NCI-H1092 treated with DMSO at 0.1 percent for 48 hours (cell line): ENCODE measurements at places on chromosomes 12 and 14.

DNA sequence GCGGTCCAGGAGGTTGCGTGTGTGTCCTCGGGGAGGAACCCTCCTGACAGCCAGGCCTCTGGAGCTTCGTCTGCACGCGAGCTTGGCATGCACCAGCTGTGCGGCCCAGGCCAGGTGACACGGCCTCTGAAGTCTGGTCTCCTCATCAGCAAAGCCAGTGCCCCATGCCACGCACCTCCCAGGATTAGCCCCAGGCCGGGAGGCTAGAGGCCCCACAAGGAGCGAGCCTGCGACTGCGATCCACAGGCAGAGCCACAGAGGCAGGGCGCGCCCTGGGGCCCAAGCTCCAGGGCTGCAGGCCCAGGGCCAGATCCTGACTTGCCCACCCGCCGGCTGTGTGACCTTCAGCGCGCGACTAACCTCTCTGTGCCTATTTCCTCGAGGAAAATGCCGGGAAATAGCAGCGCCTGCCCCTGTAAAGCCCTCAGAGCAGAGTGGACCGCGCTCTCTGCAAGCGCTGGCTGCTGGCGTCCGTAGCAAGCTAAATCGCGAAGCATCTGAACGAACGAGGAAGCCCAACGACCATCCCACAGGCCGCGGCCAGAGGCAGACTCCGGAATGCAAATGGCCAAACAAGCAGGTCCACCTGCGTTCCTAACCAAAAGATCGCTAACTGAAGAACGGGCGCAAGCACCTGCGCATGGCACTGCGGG, 492 bp upstream of the BTBD6 start:
- no peak for DNase-seq

DNA sequence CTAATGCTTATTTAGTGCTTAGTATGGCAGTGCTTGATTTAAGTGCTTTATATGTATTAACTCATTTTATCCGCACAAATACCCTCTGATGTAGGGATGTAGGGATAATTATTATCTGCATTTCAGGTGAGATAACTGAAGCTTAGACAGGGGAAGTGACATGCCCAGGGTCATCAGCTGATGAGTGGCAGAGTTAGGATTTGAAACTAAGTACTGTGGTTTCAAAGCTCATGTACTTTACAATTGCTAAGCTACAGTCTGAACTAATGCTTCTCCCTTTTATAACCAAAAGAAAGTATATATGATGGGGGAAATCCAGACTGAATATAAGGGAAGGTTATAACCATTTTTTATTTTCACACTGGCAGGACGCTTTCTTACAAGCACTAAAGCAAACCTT, 229.6 kb upstream of the NAV3 start:
- no peak for DNase-seq

- peak; percentile 49 for DNase-seq
Observed at GRCh38 chr12:105382771-105383622, 52.5 kb downstream of the C12orf75 start.

- no peak for DNase-seq
Observed at GRCh38 chr14:61581955-61582615, 113.2 kb upstream of the HIF1A start.

DNA sequence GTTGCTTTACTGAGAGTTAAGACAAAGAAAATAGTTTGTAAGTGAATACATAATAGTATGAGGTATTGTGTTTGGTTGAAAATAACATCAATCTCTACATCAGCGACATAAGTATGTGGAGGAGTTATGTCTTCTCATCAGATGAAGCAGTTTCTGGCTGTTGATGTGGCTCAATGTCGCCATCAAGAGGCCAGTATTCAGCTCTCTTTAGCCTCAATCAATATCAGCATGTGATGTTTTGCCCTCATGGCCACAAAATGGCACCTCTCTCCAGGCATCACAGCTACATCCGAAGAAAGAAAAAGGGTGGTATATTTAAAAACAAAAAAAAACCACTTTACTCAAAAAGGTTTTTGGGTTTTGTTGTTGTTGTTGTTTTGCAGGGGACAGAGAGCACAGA, 302.3 kb upstream of the TMEM132C start:
- DNase-seq = no peak

DNA sequence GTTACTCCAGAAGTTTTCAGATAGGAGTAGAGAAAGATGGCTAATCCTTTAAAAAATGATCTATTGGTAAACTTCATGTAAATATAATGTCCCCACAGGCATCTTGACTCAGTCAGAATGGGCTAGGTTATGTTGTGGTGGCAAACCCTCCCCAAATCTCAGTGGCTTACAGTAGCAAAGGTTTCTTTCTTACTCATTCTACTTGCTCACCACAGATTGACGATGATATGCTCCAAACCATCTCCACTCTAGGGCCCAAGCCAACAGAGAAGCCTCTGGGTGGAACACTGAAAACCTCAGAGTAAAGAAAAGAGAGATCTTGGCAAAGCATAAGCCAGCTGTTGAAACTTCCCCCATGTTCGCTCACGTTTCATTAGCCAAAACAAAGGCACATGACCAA, 146.4 kb downstream of the EMP1 start:
- DNase-seq = no peak

DNA sequence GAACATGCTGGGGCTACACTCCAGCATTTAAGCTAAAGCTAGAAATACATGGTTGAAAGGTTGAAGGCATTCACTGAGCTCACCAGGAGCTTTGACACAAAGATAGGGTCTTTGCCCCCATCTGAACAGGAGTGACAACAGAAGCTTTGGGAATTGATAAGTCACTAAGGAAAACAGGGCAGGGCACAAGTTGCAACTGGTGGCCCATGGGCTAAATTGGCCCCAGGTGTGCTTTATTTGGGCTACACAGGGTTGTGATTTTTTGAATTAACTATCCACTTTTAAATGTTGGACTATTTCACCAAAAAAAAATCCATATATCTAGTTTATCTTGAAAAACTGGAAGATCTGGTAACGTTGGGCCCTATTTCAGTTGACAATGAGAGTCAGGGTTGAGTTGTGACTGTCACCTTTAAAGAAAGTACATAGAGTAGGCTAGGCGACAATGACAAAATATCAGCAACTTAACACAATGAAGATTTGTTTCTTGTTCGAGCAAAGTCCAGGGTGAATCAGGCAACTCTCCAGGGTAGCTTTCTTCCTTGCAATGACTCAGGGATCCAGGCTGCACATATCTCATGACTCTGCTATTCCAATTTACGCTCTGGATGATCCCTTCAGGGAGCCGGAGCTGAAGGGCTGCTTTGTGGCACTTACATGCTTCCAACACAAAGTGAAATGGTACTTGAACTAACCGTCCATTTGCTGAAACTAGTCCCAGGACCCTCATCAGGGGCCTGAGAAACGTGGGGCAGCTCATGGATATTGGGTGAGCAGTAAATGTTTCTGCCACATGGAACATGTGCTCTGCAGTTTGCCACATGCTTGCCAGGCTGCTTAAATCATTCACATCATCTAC, 13.3 kb upstream of the EIF4B start:
- no peak for DNase-seq

DNA sequence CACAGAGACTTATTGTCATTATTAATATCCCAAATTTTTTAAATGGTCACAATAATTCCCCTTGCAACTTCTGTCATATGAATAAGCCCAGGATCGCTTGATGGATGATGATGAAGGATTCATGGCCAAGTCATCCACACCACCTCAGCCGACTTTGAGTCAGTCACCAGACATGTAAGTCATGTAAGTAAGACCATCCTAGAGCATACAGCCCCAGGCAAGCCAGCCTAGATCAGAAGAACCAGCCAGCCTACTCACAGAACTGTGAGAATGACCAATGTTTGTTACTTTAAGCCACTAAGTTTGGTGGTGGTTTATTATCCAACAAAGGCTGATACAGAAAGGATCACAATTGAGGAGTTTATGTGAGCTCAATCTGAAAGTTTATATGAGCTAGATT, 341.8 kb downstream of the NRXN3 start:
- DNase-seq = no peak

- no peak for DNase-seq
Observed at GRCh38 chr12:110310763-110311162, 29.7 kb downstream of the ATP2A2 start.

- DNase-seq = no peak
Observed at GRCh38 chr12:89433634-89434033, 81.3 kb upstream of the DUSP6 start.

- peak; percentile 67 for DNase-seq
Observed at GRCh38 chr12:52740584-52740983, 36.6 kb downstream of the KRT76 start.

DNA sequence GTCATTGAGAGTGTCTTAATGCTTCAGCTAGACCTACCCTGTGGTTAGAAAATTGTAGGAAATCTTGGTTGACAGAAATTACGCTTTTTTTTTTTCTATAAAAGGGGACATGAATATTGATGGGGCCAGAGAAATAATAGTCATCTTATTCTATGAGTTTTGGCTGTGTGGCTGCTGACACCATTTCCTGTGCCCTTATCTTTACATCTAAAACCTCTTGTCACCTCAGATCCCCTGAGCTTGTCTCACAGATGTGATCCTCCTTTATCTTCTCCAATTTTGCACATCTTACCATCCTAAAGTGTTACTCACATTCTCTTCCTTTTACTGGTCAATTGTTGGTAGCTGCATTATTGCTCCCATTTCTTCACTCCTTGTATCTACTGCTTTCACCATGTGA, 36.1 kb downstream of the ASCL1 start:
- no peak for DNase-seq

DNA sequence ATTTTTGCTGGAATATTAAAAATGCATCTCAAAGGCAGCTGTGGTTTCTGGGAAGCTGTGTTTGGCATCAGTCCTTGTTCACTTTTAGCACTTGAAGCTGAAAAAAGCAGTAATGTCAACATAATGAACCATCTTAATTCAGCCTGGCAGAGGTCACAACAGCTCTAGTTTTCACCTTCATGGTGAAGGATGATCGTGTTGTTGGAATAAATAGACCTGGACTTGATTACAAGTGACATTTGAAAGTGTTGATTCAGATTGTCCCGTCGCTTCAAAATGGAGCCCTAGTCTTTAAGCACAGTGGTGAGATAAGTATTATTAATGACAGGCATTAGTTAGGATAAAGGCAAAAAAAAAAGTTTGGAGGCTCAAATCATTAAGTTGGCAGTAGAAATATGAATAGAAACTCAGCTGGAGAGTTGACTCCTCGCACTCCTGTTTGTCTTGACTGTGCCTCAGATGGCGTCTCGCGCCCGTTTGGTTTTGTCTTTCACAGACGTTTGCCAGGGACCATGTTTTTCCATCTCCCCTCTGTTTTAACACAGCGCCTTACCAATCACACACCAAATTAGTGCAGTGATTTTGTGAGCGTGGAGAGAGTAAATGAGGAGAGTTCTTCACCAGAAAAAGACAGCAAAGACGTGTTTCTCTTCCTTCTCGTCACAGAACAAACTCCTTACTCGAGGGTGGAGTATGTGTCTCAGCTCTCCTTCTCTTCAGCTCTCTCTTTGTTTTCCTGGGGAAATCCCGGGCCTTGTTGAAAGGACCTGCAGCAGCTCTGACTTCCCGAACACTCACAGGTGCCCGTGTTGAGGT, 53.4 kb upstream of the MMP17 start:
- DNase-seq = peak; percentile 60

DNA sequence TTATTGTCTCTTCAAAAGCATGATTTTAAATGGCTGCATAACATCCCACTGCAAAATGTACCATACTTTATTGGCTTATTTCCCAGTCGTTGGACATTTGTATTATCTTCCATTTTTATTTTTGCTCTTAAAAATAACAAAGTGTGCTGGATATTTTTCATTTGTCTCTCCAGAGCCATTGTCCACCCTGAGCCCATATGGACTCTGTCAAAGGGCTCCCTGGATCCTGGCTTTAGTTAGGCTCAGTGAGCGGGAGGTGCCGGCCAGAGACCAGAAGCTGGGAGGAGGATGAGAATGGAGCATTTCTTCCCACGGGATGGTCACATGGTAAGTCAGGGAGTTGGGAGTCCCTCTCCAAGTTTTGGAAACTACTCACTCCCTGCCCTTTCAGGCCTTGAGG, 296.9 kb downstream of the NUAK1 start:
- DNase-seq = no peak

DNA sequence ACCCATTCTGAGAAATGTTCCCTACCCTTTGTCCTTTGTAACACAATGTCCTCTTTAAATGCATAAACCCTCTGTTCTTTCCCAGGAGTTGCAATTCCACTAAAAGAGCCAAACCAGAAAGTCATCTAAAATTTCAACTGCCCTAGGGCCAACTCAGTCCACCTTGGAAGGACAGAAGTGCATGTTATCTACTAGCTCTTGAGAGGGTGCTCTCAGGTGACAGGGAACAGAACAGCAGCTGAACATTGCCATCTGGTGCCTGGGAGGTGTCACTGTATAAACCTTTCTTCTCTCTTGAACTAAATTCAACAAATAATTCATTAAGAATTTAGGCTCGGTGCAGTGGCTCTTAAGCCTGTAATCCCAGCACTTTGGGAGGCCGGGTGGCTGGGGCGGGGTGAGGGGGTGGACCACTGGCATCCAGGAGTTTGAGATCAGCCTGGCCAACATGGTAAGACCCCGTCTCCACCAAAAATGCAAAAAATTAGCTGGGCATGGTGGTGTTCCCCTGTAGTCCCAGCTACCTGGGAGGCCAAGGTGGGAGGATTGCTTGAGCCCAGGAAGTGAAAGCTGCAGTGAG, 10.3 kb upstream of the FERMT2 start:
- DNase-seq = peak; percentile 70

- DNase-seq = no peak
Observed at GRCh38 chr12:130813949-130814348, 25.1 kb downstream of the STX2 start.

DNA sequence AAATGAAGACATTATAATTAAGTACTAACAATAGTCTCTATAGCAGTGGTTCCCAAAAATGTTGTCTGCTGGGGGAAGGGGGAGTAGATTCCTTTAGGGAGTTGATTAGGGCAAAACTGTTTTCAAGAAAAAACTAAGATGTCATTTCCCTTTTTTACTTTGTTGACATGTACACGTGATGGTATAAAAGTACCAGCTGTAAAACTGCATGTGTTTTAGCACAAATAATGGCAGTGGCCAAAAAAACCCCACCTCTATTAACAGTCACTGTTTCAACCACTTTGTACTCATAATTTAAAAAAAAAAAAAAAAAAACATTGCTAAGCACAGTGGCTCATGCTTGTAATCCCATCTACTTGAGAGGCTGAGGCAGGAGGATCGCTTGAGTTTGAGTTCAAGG, 61.7 kb downstream of the PPP1R12A start:
- DNase-seq = no peak

DNA sequence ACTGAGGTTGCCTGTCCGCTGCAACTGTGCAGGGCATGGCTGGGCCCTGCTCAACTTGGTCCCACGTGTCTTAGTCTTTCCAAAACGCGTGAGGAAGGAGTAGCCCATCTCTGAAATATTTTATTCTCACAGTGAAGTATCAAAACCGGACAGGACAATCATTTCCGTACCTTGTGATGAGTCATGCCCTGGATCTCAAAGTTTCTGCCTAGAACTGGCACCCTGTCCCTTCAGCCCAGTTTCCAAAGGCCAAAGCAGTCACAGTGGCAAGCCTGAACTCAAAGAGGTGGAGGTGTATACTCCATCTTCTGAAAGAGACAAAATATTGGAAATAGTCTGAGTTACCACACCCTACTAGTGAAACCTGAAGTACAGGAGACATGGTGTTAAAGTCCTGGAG, 28.5 kb upstream of the SRGAP1 start:
- no peak for DNase-seq

- no peak for DNase-seq
Observed at GRCh38 chr12:76113800-76114757, 29.6 kb upstream of the NAP1L1 start.

GRCh38 chr12:131575371-131575770, 135.5 kb upstream of the SFSWAP start:
- no peak for DNase-seq

GRCh38 chr12:43580601-43581000, 28.6 kb upstream of the ADAMTS20 start:
- DNase-seq = no peak

- DNase-seq = no peak
Observed at GRCh38 chr12:104522985-104523722, 66.4 kb downstream of the CHST11 start.
